Daoy (cell line): ENCODE measurements at places on chromosomes 7 and 10.

GRCh38 chr7:43954524-43955228 is 28.4 kb downstream of the UBE2D4 start:
- peak; percentile 72 for DNase-seq

- no peak for DNase-seq
Measured at GRCh38 chr10:122376364-122376961, 2.0 kb downstream of the PLEKHA1 start.

- DNase-seq = peak; percentile 94
Measured at GRCh38 chr7:2821161-2821841, 22.8 kb downstream of the GNA12 start.

DNA sequence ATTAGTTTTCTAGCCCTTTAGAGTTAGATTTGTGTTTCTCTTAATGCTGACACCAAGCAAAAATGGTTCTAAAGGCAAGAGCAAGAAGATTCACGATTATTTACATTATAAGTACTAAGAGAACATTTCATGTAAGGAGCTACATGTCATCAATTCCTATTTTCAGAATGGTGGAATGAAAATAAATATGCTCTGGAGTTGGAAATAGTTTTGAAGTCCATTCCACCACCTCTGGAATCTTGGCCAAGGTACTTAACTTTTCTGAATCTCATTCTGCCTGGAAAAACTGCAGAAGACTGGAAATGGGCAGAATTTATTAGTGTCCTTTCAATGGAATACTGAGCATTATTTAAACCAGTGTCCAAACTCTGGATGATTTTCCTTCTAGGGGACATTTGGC is 125.1 kb upstream of the RAB11FIP2 start:
- DNase-seq = no peak

DNA sequence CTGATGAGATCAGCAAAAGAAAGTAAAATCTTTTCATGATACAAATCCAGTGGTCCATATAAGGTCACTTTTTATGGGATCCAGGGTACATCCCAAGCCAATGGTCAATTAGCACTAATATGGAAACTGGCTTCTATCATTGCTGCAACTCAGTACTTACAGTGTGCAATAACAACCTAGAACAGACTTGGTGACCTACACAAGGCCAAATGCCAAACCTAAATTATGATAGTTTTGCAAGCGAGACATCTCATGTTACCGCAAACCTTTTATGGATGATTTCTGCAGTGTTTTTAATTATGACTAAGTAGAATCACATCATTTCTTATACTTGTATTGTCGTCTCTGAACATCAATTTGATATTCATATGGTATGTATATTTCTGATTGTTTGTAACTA is 583.5 kb upstream of the SEMA3D start:
- no peak for DNase-seq

DNA sequence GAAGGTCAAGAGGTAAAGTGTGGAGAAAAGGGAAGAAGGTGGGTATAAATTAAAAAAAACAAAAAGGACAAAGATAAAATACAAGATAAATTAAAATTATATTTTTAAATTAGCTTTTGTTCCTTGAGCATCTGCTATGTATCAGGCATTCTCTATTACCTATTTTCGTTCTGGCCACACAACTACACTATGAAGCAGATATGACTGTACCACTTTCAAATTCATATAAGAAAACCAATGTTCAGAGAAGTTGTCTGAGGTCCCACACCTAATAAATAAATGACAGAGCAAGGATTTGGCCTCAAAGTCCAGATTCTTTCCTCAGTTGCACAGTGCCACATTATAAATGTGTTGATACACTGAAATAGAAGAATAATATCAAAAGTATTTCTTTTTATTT is 103.8 kb upstream of the PCDH15 start:
- no peak for DNase-seq

- no peak for DNase-seq
Measured at GRCh38 chr10:90860790-90861189, 3.0 kb upstream of the HTR7 start.

DNA sequence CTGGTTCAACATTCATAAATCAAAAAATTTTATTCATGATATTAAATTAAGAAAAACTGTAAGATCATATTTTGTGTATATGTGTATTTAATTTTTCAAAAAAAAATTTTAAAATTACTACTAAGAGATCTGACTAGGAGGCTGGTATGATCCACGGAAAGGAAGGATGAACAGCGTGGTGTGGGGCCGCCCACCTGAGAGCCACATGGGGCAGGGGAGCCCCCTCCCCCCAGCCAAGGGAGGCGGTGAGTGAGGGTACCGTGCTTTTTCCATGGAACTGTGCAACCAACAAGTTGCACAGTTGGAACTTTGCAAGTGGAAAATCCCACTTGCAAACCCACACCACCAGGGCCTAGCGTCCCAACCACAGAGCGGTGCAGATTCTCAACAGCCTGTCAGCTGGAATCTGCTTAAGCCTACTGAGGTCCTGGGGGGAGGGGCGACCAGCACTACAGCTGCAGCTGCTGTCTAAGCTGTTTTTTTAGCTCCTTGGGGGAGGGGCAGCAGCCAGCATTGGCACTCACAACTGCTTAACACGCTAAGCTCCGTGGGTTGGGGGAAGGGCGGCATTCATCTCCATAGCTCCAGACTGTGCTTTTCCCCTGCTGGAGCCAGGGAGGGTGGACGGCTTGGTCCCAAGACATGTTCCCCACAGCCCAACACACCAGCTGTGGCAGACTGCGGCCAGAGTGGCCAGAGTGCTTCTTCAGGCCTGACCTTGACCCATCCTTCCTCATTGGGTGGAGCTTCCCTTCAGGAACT is 94.2 kb upstream of the IGFBP3 start:
- peak; percentile 22 for DNase-seq
